ENCODE measurements at places on chromosomes 13 and 19.

DNA sequence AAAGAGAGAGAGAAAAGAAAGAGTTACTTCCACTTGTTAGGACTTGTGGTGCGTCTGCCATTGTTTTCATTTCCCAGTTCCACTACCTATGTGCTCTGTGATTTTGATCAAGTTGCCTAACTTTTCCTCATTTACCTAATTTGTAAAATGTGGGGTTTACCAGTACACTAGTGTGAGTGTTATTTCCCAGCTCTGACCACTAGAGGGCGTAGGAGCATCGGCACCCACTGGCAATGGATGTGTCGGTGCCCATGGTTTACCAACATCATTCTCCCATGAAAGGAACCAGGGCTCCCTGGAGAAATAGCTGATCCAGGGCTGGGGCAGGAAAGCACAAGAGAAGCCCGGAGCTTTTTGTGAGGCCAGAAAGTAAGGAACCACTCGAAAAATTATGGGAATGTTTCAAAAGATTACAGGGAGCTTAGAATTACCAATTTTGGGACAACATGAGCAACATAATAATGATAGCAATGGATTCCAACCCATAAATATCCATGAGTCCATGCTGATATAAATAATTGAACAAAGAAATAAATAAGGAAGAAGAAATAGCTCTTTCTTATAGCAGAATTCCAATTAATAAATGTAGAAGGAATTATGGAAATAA, 15.1 kb upstream of the CEACAM4 start:
- peak; percentile 79 for DNase-seq

GRCh38 chr19:4557971-4558941, 1.2 kb downstream of the SEMA6B start:
- DNase-seq: peak; percentile 72

DNA sequence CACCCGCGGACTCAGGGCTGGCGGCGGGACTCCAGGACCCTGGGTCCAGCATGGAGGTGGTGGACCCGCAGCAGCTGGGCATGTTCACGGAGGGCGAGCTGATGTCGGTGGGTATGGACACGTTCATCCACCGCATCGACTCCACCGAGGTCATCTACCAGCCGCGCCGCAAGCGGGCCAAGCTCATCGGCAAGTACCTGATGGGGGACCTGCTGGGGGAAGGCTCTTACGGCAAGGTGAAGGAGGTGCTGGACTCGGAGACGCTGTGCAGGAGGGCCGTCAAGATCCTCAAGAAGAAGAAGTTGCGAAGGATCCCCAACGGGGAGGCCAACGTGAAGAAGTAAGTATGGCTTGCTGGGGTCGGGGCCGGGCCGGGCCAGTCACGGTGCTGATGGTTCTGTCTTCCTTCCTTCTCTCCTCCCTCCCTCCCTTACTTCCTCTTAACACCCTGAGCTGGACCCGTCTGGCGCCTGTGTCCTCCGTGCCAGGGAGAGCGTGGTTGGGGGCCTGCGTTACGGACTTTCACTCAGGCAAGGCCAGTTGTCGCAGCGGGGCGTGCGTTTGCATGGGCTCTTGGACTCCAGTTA, 1.4 kb downstream of the STK11 start:
- DNase-seq: no peak

DNA sequence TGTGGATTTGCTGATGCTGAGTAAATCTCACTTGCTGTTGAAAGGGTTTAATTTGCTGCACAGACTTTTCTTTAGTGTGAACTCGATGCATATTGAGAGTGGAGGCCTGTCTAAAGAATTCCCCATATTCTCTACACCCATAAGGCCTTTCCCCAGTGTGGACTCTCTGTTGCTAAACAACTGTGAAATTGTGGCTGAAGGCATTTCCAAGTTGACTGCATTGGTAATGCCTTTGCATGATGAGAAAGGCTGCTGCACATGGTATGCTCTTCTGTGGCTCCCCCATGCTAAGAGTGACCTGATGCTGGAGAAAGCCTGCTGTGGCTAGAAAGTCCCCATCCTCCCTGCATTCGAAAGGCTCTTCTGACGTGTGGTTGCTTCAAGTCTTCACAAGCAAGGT, 6.6 kb upstream of the ZNF599 start:
- no peak for DNase-seq

- no peak for DNase-seq
Observed at GRCh38 chr13:80337288-80338081, 3.4 kb downstream of the SPRY2 start.

DNA sequence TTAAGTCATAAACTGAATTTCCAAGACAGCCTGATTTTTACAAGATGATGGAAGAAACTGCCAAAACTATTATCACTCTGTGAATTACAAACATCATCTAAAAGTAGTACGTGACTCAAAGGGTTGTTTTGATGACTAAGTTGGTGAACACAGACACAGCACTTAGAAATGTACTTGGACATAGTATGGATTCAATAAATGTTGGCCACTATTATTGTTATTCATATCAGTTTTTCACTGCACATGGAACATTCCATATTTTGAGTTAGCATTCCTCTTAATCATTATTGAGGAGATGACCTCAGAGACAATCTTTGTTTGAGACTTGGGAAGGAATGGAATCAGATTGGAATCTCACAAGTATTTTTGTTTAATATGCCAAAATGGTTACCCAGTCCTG, 172.9 kb downstream of the OXGR1 start:
- DNase-seq: no peak

DNA sequence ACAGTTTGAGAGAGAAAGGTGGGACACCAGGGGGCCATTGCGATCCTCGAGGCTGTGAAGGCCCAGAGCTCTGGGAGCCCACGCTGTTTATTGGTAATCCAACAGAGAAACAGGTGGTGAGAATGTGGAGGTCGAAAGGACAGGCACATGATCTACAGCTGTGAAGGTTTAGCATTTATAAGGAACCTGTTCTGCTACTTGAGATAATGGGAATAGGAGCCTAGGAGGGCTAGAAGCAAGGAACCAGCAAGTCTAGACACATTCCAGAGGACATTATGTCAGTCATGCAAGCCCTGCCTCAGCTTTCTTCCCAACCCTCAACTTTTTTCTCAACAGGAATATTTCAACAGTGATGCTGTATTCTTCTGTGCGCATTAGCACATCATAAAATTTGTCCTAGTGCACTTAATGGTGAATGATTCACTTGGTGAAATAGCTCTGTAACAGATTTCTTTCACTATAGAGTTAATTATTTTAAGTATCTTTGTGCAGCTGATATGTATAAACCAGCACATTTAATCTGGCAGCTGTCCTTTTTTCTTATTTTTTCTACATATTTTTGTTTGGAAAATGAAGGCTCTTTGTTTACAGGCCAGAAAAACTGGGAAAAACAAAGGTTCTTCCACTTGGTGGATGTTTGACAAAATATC, 25.4 kb downstream of the ZNF90 start:
- no peak for DNase-seq

DNA sequence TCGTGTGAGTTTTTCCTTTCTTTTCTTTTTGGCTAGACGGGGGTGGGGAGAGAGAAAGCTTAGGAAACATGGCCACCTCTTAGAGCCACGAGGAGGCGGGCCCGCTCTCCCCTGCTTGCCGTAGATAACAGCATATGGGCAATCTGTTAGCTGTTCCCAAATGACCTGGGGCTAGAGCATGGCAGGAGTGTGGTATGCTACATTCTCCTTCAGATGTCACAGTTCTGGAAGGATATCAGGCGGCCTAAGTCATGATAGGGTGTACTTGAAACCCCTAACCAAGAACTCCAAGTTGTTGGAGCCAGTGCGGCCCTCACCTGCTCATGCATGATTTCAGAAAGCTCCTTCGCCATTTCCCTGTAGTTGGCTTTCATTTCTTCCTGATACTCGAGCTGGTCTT, 44.3 kb upstream of the SLC15A1 start:
- no peak for DNase-seq

GRCh38 chr19:11423164-11423790, 4.2 kb upstream of the RGL3 start:
- DNase-seq: no peak

- no peak for DNase-seq
Observed at GRCh38 chr19:821825-822503, at the start of gene PLPPR3. Gene PLPPR3, minus strand, starts transcription at chr19:821955. Its CDS starts 396 bp downstream, at chr19:821559.

- no peak for DNase-seq
Observed at GRCh38 chr13:30647824-30648521, 30.3 kb downstream of the USPL1 start.

DNA sequence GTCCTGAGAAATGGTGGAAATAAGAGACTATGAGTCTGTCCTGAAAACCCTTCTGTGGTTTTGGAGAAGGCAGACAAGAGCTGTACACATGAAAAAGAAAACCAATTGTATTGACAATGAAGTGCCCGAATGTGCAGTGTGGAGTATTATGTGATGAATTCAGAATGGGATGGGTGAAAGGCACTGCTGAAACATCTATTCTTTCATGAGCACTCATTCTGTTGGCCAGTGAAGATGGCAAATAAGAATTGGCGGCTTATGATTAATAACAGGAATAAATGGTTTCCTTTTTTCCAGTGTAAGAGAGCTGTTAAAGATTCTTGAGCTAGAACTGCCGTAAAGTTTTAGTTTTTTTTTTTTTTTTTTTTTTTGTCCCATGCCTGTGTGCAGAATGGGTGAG, 5.7 kb downstream of the POLR1D start:
- no peak for DNase-seq

DNA sequence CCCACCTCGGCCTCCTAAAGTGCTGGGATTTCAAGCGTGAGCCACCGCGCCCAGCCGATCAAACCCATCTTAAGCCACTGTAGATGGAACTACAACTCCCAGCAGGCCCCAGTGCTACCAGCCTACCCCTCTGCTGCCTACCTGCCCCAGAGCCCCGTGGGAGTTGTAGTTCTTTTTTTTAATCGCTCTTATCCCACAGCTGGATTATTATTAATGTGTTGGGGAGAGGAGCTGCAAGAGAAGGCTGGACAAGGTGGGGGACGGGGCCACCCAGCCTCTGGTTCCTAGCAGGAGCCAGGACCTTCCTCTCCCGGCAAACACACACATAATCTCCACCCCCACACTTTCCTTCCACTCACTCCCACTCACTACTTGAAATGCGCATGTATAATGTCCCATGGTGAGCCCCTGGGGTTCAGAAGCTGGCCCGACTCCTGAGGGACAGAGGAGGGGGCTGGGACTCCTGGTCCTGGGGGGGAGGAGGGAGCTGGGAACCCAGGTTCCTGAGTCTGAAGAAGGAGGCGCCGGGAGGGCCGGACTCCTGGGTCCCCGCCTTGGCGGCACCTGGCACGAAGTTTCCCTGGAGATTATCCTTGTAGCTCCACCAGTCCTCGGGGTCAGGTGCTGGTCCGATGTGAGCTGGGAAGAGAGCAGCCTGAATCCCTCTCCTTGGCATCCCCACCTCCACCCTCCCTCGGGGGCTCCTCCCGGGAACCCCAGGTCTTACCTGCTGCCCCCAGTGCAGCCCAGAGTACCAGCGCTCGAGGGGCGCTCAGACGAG, 958 bp downstream of the CA11 start:
- peak; percentile 77 for DNase-seq

GRCh38 chr19:14979476-14980255, at the start of gene SLC1A6:
Gene SLC1A6, minus strand, starts transcription at chr19:14979864. Its CDS starts 6,954 bp downstream, at chr19:14972910.
- no peak for DNase-seq

- no peak for DNase-seq
Observed at GRCh38 chr19:30519607-30520205, 147.5 kb downstream of the ZNF536 start.

DNA sequence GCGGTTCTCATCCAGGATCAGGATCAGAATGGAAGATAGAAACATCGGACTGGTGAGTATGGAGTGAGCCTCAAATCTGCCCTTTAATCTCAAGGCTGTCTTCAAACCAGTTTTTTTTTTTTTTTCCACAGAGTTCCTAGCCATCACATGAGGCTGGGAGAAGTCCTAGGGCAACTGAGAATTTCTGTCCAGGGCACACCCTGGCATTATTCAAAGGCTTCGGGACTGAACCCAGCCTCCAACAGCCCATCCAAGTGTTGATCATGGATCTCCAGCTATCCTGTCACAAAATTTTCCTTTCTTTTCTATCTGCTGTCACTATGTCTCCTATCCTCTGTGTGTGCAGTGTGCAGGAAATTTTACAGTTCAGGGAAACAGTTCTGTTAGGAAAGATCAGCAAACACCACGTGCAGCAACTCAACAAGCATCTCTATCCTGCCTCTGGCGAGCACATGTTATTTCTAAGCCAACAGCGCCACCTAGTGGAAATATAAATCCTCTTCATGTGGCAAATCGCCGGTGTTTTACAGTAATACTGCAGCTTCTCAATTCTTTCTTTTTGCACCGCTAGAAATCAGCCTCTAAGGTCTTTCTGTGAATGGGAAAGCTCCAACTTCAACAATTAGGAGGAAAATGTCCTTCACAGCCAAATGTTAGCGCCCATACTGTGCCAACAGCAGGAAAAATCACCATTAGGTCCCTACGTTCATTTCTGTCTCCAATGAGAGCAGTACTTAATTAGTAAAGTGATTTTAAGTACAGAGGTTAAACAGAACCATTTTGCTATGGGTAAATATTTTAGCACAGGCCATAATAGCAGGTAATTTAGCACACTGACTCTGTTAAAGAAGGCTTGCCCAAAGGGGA, 21.4 kb upstream of the ZNF181 start:
- peak; percentile 50 for DNase-seq
